Common myeloid progenitor, CD34-positive (primary cell): ENCODE measurements at places on chromosomes 11 and 22.

GRCh38 chr11:69213964-69214363 is 58.2 kb downstream of the SMIM38 start:
- no peak for DNase-seq

DNA sequence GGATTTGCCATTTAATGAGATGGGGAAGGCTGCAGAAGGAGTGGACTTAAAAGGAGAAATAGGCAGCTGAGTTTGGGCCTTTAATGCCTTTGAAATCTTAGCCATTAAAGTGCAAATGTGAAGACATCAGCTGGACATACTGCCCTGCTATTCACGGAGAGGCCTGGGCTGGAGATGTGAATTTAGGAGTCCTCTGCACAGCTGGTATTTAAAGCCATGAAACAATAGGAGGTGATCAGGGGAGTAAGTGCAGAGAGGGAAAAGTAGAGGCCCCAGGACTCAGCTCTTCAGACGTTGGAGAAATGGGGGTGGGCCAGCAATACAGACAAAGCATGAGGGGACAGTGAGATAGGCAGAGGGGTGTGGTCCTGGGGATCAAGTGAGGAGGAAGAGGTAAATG is 16.6 kb downstream of the SLC3A2 start:
- DNase-seq = no peak

GRCh38 chr11:115290893-115291292 is 213.3 kb downstream of the CADM1 start:
- DNase-seq = no peak

DNA sequence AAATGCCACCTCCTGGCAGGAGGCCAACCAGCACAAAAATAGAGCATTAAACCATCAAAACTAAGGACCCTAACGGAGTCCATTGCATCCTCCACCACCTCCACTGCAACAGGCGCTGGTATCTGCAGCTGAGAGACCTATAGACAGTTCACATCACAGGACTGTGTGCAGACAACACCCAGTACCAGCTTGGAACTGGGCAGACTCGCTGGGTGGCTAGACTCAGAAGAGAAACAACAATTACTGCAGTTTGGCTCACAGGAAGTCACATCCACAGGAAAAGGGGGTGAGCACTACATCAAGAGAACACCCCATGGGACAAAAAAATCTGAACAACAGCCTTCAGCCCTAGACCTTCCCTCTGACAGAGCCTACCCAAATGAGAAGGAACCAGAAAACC is 11.6 kb upstream of the TMEM45B start:
- no peak for DNase-seq

- DNase-seq = peak; percentile 68
Measured at GRCh38 chr11:68076371-68077042, 37.7 kb downstream of the TCIRG1 start.

GRCh38 chr11:128472128-128473089 is 114.9 kb downstream of the ETS1 start:
- DNase-seq = peak; percentile 15

GRCh38 chr11:118239509-118240205 is 12.5 kb downstream of the MPZL3 start:
- DNase-seq = peak; percentile 58

GRCh38 chr22:44139773-44140172 is 41.0 kb upstream of the PARVG start:
- no peak for DNase-seq

- DNase-seq = no peak
Measured at GRCh38 chr11:3826721-3827120, 14.0 kb downstream of the RHOG start.

- no peak for DNase-seq
Measured at GRCh38 chr11:20310137-20310536, 53.4 kb upstream of the HTATIP2 start.

DNA sequence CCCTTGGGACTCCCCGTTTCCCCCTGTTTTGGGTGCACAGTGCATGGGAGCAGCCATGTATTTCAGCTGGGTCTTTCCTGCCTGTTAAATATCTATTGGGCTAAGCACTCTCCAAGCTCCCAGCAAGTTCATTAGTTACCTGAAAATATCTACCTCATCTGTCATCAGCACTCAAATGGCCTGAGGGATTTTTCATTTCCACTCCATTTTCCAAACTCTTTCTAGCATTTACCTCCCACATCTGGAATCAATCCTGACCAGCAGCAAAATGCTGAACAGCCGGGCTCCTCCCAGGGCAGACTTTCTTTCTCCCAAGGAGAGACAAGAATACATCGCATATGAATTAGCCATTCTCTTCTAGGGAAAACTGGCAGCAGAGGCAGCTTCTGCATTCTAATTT is 273.5 kb upstream of the MPPED2 start:
- DNase-seq = no peak
